ENCODE measurements at places on chromosomes 5 and 9.

DNA sequence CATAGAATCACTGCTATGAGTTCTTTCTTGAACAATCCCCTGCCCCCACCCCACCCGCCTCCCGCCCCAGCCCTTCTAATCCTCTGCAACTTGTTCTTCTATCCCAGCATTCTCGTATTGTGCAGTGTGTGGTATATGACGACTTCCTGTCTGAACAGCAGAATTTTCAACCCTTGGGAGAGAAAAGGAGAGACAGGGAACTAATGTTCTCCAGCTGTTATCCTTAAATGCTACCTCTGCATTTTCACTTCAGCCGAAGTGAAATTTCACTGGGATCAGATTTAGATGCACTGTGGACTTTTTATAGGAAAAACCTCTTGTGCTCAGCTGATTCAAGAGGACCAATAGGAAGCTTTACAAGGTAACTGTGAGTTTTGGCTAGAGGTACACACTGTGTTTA, 2.2 kb downstream of the FBXL7 start:
- no peak for DNase-seq

- DNase-seq: peak; percentile 43
Observed at GRCh38 chr5:74640954-74641734, 616 bp upstream of the ENC1 start.

DNA sequence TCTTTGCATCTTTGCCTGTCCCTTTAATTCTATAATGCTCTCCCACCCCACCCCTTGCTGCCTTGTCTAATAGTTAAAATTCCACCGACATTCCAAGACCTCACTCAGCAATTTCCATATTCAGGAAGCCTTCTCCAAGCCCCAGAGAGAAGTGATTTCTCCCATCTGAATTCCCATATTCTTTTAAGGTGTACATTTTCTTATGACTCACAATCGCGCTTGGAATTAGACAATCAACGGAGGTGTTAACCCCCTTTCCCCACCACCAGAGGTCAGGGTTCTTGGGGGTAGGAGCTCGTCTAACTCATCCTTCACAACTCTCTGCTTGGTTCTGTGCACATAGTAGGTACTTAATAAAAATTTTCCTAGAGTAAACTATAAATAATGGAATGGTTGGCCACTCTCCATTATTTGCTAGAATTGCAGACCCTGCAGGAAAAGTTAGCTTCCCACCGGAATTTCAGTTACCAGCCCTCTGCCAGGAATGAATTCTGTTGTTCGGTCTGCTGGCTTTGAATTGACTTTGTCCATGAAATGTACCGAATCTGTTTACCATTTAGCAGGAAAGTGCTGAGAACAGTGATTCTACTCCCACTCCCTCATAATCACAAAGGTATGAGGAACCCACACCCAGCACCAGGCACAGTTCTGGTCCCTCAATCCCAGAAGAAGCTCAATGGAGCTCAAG, 5.0 kb downstream of the KCNIP1 start:
- no peak for DNase-seq

GRCh38 chr5:81125959-81126358, 107.2 kb upstream of the CKMT2 start:
- no peak for DNase-seq

- DNase-seq: no peak
Observed at GRCh38 chr5:125654392-125654791, 768.8 kb upstream of the GRAMD2B start.

GRCh38 chr9:132982458-132982857, 4.0 kb downstream of the GFI1B start:
- no peak for DNase-seq

GRCh38 chr5:109161914-109162683, 247.7 kb downstream of the PJA2 start:
- DNase-seq: no peak

GRCh38 chr5:148085977-148086705, 22.4 kb downstream of the SPINK5 start:
- no peak for DNase-seq

GRCh38 chr5:138884554-138884953, 9.4 kb upstream of the LRRTM2 start:
- no peak for DNase-seq

- DNase-seq: peak; percentile 10
Observed at GRCh38 chr5:8184455-8185063, 315.6 kb downstream of the MTRR start.

GRCh38 chr5:32160228-32160627, 13.9 kb downstream of the GOLPH3 start:
- DNase-seq: no peak

GRCh38 chr5:155064580-155064979, 51.0 kb downstream of the KIF4B start:
- DNase-seq: no peak

GRCh38 chr9:77426712-77427111, 221.4 kb downstream of the GNA14 start:
- no peak for DNase-seq

DNA sequence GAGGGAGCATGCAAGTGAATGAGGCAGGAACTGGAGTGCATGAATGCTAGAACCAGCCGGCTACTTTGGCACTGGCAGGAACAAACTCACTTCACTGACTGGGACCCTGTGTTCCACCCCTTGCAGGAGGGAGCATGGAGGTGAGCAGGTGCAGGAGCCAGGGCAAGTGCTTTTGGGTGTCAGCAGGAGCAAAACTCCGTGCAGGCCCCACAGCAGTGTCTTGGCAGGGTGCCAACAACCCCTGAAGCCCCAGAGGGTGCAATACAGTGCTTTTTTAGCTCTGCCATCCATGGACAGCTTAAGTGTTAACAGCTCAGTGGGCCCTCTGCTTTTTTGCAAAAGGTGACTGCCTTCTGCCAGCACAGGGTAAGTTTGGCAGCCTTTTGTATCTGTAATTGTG, 245.8 kb upstream of the PCSK5 start:
- DNase-seq: no peak

- DNase-seq: no peak
Observed at GRCh38 chr5:79193643-79194042, 42.3 kb upstream of the JMY start.

- DNase-seq: no peak
Observed at GRCh38 chr9:37026931-37027581, 7.0 kb downstream of the PAX5 start.

DNA sequence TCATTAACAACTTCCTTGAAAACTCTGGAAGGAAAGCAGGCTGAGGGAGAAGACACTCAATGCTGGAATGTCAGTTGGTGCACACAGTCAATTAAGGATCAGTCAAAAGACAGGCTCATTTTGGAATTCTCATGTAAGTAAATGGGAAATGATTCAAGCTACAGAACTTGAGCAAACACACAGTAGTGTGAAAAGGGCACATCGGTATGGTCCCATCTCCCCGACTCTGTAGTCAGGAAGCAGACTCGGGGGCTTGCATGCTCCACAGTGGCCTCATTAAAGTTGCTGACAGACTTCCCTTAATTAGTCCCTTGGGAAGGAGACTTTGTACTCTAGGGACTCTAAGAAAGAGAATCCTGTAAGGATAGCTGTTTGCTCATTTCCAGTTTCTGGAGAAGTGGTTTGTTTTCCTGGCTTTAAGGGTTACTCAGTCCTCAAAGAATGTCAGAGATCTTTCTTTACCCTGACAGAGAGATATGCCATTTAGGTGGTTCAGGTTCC, 339.2 kb downstream of the ADAMTS6 start:
- DNase-seq: no peak

DNA sequence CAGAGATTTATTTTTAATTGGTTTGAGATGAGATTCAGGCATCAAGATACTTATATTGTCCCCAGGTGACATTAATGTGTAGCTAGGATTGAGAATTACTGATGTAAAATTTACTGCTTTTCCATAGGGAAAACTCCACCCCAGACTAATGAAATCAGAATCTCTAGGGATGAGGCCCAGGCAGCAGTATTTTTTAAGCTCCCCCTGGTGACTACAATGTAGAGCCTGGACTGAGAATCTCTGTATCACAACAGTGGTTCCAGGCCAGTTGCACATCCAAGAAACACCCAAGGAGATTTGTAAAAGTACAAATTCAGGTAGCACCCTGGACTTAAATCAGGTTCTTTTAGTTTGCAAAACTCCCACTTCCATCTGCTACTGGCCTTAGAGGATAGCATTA, 185.7 kb downstream of the MARCHF11 start:
- DNase-seq: no peak

All from stimulated activated CD4-positive, alpha-beta T cell treated with anti-CD3 and anti-CD28 coated beads, Interleukin-4, amount 100 ng/mL, for 24 hours (primary cell).